Pancreas (tissue), 10 donors: ENCODE measurements at places on chromosomes 6 and 20. TPM values are rescaled to one million over a fixed set of nuclear protein-coding genes. Genes with fewer than 3 reads are reported as not detected.

- peak; percentile 53 for DNase-seq
Measured at GRCh38 chr6:4155848-4156466, 20.6 kb upstream of the ECI2 start.

DNA sequence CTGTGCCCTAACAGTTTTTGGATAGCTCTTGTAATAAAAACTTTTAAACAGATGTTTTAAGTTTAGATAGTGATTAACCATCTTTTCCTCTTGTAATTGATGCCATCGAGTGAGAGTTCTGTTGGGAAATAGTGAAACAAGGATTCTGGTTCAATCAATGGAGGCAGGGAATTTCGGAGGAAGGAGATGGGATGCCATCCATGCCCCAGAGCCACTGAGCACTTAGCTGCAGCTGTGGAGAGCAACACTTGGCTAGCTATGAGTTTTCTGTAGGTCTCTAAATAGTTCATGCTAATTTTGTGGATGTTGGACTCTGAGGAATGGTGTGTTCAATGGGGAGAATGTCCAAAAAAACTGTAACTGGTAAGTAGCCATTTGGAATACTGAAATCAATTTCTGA, 16.7 kb downstream of the CBFA2T2 start:
- no peak for DNase-seq

GRCh38 chr6:165952514-165952913, 215.1 kb downstream of the TBXT start:
- no peak for DNase-seq

The SPATA2 gene
- total RNA-seq: 4.4 TPM

DNA sequence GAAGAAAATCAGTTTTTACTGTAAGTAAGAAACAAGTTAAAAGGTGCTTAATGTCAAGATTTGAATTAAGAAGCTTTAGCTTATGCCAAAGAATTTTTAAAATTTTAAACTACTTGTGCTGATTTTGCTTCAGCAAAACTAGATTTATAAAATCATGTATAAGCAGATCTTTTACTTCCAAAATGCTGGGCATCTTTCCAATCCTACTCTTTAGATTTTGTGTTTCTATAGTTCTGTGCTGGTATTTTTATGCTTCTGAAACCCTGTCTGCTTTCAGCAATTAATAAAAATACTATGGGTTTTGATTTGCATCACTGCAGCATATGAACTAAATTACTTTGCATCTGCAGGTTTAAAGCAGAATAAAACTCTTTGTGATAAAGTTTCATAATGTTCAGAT, 238.6 kb upstream of the RNF217 start:
- DNase-seq: no peak

DNA sequence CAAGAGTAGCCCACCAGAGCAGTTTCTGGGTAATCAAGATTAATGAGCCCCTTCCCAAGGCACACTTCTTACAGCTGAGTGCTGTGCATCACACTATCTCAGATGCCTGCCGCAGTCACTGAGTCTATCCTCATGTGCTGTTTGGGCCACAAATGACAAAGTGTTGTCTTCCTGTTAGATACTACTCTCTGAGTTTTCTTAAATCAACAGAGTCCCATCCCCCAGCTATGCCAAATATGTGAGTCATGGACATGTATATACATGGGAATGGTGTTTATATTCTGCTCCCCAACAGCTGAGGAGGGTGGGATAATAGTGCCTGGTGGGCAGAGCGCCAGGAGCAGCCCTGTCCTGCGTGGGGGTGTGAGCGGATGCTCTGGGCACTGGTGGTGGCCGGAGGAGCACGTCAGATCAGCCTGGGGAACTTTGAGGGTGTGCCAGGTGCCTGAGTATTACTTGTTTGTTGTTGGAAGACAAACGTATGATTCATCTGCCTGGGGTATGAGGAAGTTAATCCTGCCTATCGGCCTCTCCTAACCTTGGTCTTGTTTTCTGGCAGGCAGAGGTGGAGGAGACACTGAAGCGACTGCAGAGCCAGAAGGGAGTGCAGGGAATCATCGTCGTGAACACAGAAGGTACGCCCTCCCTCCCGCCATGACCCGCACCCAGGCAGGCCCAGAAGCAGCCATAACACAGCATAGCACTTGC, 9.6 kb downstream of the DYNLRB1 start:
- DNase-seq: peak; percentile 81

- no peak for DNase-seq
Measured at GRCh38 chr20:53750827-53751619, 157.4 kb upstream of the ZNF217 start.

DNA sequence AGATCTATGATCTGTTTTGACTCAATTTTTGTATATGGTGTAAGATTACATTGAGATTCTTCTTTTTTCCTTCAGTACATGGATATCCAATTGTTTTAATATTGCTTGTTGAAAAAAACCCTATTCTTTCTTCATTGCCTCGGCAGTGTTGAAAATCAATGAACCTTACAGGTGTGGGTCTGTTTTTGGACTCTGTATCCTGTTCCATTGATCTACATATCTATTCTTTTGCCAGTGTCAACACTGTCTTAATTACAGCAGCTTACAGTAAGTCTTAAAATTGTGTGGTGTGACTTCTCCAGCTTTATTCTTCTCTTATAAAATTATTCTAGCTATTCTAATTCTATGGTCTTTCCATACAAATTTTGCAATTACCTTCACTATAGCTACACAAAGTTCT, 81.8 kb upstream of the KCNK16 start:
- no peak for DNase-seq

DNA sequence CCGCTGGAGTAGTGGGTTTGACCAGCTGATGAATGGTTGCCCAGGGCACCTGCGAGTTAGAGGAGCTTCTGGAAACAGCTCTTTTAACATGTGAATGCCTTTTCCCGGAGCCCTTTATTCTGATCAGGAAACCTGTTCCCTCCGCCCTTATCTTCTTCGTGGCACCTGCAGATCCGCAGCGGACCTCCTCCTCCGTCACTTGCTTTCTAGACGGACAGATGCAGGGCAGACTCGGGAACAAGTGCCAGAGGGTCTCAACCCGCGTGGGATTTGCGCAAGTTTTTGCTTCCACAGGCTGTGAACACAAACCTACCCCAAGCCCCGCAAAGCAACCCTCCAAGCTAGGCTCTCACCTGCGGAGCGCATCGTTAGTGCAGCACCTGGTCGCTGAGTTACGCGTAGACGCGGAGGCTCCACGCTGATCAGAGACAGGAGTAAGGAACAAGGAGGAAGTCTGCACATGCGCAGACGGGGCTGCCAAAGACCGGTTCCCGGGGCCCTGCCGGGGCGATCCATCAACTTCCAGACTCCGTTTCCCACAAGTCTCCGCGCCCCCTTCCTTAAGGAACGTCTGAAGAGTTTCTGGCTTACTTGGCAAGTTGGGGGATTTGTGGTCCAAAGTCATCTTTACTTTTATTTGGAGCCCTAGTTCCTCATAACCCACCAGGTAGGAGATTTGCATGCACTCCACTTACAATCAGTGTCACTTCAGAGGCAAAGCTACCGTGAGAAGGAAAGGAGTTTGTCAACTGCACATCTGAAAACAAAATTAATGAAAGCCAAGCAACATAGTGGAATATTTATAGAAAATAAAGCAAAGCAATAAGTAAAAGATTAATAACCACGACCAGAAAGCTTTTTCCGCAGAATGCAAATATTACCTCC, 52.7 kb upstream of the ELMO2 start:
- DNase-seq: peak; percentile 93

The KCNG1 gene
- total RNA-seq: 1.1 TPM

The ARMH2 gene
- not detected for total RNA-seq

- DNase-seq: no peak
Measured at GRCh38 chr6:36029464-36029863, 1.9 kb downstream of the MAPK14 start.

The TMEM74B gene
- total RNA-seq: 0.76 TPM

GRCh38 chr20:1674361-1674760, 16.8 kb upstream of the SIRPG start:
- no peak for DNase-seq

GRCh38 chr6:50952092-50952907, 133.6 kb downstream of the TFAP2B start:
- DNase-seq: no peak

- DNase-seq: no peak
Measured at GRCh38 chr6:119324718-119325117, 24.8 kb downstream of the MAN1A1 start.

The RFX6 gene
- total RNA-seq: 1.9 TPM

DNA sequence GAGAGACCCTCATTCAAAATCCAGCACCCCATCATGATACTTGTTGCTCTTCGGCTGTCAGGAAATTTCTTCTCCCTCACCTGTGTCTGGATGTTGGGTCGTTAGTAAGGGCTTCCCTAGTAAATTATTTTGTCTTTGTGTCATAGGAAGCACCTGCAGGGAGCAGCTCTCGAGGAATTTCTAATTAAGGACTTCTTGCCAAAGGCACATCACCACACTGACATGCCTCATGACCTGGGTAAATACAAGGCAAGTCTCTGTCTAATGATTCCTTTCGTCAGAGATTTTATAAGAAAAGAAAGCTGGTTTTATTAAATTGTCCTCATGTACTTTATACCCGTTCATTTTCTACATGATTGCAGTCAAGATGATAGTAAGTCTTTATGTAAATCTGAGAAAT, at the start of gene NOX3:
TSS of gene NOX3 (minus strand) at position 74 of the 400 bp plus-strand sequence. CDS start at position 35, 39 bp downstream.
- no peak for DNase-seq

- DNase-seq: peak; percentile 28
Measured at GRCh38 chr6:116969211-116969863, 92.3 kb downstream of the RFX6 start.

The TENT5A gene
- total RNA-seq: 7.1 TPM

DNA sequence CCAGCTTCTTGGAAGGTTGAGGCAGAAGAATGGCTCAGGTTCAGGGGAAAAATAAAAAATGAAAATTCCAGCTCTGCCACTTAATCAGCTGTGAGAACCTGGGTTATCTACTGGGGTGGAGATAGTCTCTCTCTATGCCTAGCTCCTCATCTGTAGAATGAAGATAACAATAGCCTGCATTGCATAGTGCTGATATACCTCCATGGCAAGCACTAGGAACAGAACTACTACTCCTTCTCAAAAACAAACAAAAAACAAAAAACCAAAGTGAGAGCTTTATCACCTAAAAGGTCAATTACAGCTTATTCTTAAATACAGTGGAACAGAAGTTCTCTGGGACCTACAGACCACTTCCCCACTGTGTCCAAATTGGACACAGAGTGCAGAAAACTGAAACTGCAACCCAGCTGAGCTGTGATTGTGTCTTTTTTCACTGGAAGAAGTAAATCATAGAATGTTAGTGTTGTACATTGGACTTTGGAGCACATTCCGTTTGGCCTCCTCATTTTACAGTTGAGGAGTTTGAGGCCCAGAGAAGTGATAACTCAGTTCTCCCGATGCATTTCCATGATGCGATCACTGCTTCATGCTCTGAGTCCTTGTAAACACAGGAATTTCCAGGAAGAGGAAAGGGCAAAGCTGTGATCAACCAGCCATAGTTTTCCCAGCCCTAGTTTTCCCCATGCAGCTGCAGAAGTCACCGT, 23.3 kb downstream of the MTFR2 start:
- no peak for DNase-seq

GRCh38 chr6:115891111-115891669, 169.5 kb downstream of the FRK start:
- DNase-seq: no peak

DNA sequence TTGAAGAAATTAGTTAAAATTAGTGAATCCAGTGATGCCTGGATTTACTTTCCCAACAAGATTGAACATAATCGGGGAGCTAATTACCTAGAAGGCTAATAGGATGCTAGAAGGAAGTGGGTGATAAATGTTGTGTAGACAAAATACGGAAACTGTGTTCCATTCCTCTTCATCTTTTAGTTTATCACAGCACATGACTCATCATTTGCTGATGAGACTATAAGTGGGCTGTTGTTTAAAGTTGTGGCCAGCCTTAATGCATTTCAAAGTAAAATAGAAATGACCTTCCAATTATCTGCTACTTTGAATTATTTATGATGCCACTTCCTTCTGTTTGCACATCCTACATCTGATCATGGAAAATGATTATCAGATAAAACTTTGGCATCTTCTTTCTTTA, 43.4 kb downstream of the OGFRL1 start:
- no peak for DNase-seq

The UTRN gene
- 85.3 TPM for total RNA-seq

DNA sequence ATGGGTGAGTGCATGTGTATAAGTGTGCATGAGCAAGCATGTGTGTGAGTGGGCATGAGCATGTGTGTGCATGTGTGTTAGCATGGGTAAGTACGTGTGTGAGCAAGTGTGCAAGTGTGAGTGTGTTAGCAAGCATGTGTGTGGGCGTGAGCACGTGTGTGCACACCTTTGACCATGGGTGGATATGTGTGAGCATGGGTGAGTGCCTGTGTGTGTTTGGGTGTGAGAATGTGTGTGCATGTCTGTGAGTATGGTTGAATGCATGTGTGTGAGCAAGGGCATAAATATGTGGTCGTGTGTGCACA, 84.6 kb downstream of the DLL1 start:
- DNase-seq: no peak

GRCh38 chr6:90286884-90287488, 9.7 kb downstream of the BACH2 start:
- DNase-seq: no peak

The TAGAP gene
- total RNA-seq: 4.1 TPM

- no peak for DNase-seq
Measured at GRCh38 chr20:40749985-40750506, 61.0 kb upstream of the MAFB start.

DNA sequence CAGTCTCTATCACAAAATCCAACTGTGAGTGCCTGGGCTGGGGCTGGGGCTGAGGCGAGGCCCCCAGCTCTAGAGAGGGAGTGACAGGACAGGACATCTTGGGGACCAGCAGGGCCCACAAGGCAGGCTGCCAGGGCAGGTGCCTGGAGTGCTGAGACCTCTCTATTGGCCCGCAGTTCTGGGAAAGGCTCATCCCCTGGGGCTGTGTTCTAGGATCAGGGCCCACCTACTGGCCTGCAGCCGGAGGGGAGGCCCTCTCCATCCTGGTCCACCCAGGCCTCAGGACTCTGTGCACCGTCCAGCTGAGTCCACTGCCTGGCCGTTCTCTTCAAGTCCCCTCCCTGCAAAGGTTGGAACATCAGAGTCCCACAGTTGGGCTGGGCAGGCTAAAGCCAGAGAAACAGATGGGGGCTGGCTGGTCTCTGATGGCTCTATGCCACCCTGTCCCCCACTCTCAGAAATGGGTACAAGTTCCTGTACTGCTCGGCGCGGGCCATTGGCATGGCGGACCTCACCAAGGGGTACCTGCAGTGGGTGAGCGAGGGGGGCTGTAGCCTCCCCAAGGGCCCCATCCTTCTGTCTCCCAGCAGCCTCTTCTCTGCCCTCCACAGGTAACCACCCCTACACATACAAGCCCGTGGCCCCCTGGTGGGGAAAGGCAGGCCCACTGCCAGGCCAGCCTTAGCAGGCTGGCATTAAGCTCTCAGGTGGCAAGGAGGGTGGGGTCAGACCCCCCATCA, 9.0 kb downstream of the EMILIN3 start:
- no peak for DNase-seq

GRCh38 chr6:44715925-44716324, 328.4 kb downstream of the CDC5L start:
- DNase-seq: no peak

The NKX2-4 gene
- not detected for total RNA-seq

GRCh38 chr20:12321736-12322135, 404.0 kb downstream of the BTBD3 start:
- no peak for DNase-seq
